Activated T-cell treated with anti-CD3 and anti-CD28 coated beads, Interleukin-2, amount 50 U/mL, for 24 hours (primary cell): ENCODE measurements at places on chromosomes 5 and 9.

DNA sequence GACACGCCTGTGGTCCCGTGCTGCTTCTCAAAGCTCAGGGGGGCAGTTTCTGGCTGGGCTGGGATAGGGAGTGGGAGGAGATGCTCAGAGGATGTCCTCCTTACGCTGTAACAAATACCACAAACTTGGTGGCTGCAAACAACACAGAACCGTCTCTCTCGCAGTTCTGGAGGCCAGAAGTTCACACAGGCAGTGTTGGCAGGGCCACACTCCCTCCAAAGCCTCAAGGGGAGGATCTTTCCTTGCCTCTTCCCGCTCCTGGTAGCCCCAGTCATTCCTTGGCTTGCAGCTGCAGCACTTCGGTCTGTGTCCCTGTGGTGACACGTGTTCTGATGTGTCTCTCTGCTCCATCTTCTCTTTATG lies 10.4 kb upstream of the ORM1 start:
- peak; percentile 3 for DNase-seq

GRCh38 chr5:106860398-106861044 lies 810.2 kb downstream of the EFNA5 start:
- DNase-seq, result no peak

- no peak for DNase-seq
Observed at GRCh38 chr9:14271093-14271673, 42.8 kb downstream of the NFIB start.

- DNase-seq, result no peak
Observed at GRCh38 chr9:16752601-16753000, 117.9 kb downstream of the BNC2 start.

- DNase-seq, result no peak
Observed at GRCh38 chr5:116419258-116419657, 155.4 kb downstream of the SEMA6A start.

DNA sequence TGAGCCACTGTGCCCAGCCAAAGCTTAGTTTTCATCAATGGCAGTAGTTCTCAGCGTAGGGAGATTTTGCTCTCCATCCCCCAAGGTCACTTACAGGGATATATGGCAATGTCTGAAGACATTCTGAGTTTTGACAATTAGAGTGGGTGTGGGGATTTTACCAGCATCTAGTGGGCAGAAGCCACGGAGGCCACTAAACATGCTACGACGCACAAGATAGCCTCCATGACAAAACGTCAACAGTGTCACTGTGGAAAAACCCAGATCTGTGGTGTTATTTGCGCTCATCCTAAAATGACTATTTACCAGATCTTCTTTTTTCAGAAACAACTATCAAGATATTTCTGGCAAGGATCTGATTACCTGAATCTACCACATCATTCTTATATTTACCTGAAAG lies 68.2 kb downstream of the CDC14B start:
- DNase-seq, result no peak

- no peak for DNase-seq
Observed at GRCh38 chr5:15014809-15015208, 143.2 kb upstream of the ANKH start.

DNA sequence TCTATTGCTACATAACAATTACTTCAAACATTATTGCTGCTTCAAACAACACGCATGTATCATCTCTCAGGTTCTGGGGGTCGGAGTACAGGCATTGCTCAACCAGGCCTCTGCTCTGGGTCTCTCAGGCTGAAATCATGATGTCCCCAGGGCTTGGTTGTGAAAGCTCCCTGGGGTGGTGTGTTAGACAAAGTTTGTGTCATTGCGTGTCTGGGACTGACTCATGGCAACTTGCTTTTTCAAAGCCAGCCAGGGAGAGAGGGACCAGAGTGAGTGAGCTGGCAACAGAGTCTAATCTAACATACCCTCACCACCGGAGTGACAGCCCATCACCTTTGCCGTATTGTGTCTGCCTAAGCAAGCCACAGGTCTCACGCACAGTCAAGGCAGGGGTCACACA lies 259.2 kb upstream of the NFIL3 start:
- no peak for DNase-seq

DNA sequence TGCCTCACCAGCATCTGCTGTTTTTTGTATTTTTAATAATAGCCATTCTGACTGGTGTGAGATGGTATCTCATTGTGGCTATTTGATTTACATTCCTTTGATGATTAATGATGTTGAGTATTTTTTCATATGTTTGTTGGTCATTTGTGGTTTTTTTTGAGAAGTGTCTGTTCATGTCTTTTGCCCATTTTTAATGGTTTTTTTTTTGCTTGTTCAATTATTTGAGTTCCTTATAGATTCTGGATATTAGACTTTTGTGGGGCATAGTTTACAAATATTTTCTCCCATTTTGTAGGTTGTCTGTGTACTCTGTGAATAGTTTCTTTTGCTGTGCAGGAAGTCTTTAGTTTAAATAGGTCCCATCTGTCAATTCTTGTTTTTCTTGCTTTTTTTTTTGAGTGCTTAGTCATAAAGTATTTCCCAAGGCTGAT lies 148.1 kb downstream of the NPR3 start:
- DNase-seq, result no peak

GRCh38 chr9:78214492-78214891 lies 21.4 kb upstream of the CEP78 start:
- no peak for DNase-seq

- no peak for DNase-seq
Observed at GRCh38 chr9:130794923-130795495, 40.0 kb upstream of the ABL1 start.

DNA sequence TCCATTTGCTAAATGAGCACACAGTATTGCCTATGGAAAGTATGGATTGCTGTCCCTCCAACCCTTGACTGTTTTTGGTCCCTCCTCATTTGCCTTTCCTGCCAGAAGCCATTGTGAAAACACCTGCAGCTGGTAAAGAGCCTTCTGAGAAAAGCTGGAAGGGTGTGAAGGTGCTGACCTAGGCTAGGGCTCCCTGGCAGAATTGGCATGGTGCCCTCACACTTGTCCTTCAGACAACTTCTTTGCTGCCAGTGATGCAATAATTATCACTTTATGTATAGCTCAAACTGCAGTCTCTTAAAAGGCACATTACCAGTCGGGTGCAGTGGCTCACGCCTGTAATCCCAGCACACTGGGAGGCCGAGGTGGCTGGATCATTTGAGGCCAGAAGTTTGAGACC lies 4.2 kb downstream of the TXNDC15 start:
- no peak for DNase-seq

DNA sequence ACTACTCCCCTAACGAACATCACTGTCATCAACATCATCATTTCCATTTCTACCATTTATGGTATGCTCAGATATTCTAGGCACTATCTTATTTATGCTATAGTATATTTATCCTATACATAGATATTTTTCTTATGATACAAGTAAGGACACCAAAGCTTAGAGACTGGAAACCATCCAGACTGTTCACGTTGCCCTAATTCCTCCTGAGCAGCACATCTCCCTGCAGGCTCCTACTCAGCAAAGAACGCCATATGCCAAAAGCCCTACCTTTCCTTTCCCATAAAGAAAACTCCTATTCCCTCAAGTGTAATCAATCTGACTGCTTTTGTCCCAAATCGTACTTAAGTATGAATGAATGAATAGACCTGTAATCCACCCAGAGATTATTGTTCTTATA lies 247.0 kb downstream of the PRELID2 start:
- DNase-seq, result no peak

DNA sequence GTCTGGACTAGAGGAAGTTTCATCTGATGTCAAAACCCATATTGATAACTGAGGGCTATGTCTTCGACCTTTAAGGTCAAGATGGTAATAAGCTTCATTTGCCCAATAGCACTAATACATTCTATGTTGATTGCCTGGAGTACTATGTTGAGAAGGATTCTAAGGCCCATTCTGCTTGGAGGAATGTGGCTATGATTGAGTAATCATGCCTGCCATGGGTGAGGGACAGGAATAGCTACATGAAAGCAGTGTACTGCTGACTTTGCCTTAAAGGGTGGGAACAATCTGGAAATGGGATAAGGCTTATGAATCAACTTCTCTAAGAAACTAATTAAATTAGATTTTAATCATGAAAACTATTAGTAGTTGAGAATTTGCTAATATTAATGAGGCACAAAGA lies 13.6 kb downstream of the NNT start:
- DNase-seq, result no peak

- no peak for DNase-seq
Observed at GRCh38 chr9:126979461-126979860, 64.9 kb downstream of the RALGPS1 start.

- DNase-seq, result no peak
Observed at GRCh38 chr9:3628239-3628638, 102.4 kb upstream of the RFX3 start.

DNA sequence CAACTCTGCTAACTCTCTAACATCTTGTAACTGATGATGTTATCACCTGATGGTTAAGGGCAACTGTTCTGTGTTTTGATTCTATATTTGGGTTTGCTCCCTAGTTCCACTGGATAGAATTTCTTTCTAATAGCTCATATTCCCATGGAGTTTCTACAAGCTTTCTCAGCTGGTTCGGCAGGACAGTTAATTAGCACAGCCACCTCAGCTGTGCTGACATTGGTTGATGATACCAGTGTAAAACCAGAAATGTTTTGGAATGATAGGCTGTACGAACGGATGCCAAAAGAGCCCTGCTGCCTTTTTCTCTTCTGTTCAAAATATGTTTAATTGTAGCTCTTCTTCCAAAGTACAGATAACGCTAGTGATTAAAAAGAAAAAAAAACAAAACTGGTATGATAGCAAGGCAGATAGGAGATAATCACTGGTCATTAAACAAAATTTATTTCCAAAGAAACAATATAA lies 440.5 kb upstream of the ZNF608 start:
- DNase-seq, result no peak

GRCh38 chr5:139839232-139839815 lies 43.7 kb downstream of the PSD2 start:
- DNase-seq, result no peak

- no peak for DNase-seq
Observed at GRCh38 chr9:37920471-37921167, 16.7 kb upstream of the SLC25A51 start.

DNA sequence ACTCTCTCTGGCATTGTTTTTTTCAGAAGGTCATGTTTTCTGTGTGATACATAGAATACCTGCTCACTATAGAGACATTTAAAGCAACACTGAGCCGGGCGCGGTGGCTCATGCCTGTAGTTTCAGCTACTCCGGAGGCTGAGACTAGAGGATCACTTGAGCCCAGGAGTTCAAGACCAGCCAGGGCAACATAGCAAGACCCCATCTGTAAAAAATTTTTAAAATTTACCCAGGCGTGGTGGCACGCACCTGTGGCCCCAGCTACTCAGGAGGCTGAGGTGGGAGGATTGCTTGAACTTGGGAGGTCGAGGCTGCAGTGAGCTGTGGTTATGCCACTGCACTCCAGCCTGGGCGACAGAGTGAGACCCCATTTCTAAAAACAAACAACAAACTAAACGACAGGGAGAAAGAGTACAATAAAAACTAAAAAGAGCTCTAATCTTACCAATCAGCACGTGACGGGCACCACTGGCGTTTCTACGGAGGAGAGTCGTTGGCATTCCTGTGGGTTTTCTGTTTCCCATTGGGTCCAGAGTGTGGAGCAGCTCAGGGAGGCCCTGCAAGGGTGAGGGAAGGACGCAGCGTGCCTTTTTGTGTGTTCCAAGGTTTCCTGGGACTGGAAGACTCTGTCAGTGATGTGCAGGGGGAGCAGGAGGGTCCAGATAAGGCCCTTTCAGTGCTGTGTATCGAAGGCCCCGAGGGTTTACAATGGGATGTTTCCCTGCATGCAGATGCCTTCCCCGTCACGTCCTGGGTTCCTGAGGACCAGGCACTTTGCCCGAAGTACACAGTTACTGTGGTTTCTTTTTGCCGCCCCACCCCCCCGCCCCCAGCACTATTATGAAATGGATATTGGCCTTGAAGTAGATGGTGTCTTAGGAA lies 7.2 kb upstream of the RNU6ATAC start:
- no peak for DNase-seq

GRCh38 chr5:95779611-95780010 lies 42.9 kb downstream of the GLRX start:
- no peak for DNase-seq

DNA sequence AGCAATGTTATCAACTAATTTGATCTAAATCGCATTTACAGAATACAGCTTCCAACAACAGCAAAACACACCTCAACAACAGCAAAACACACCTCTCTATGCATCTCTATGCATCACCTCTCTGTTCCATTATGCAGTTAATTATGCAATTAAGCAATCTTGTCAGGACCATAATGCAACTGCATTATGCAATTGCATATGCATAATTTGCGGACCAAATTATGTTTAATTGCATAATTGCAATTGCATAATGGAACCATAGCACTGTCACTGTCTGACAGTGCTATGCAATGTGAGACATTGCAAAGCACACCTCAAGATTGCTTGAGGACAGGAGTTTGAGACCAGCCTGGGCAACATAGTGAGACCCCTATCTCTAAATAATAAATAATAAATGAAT lies 80.4 kb upstream of the PRSS3 start:
- no peak for DNase-seq

GRCh38 chr5:95850391-95850894 lies 27.9 kb upstream of the GLRX start:
- DNase-seq, result no peak

DNA sequence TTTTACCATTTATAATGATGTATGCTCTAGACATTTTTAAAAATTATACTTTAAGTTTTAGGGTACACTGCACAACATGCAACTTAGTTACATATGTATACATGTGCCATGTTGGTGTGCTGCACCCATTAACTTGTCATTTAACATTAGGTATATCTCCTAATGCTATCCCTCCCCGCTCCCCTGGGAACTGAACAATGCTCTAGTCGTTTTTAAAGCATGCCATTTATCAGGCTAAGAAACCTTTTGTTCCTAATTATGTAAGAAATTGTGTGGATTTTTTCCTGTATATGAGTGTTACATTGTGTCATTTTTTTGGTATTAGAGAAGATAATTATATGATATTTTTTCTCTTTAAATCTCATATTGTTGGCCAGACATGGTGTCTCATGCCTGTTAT lies 72.8 kb upstream of the SGCD start:
- no peak for DNase-seq

- no peak for DNase-seq
Observed at GRCh38 chr5:41817625-41818301, 52.5 kb downstream of the OXCT1 start.

- no peak for DNase-seq
Observed at GRCh38 chr9:33813712-33814641, 3.0 kb upstream of the UBE2R2 start.

- DNase-seq, result no peak
Observed at GRCh38 chr5:144531188-144531587, 360.5 kb downstream of the KCTD16 start.

DNA sequence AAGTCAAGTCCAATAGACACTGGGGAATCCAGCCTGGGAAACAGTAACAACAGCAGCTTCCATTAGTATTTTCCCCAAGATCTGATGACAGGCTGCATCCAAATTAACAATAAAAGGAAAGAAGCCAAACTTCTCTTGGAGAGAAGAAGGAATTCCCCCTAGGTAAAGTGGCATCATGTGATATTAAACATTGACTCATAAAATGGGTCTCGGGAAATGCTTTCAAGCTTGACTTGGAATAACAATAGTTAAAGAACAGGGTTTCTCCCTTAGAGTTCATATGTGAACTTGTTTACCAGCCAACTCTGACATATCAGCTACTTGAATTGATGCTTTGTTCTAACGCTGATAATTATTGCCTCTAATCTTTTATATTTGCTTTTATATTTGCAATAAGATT lies 45.4 kb downstream of the ENTREP1 start:
- no peak for DNase-seq
